ENCODE measurements at places on chromosomes 11 and 22.

DNA sequence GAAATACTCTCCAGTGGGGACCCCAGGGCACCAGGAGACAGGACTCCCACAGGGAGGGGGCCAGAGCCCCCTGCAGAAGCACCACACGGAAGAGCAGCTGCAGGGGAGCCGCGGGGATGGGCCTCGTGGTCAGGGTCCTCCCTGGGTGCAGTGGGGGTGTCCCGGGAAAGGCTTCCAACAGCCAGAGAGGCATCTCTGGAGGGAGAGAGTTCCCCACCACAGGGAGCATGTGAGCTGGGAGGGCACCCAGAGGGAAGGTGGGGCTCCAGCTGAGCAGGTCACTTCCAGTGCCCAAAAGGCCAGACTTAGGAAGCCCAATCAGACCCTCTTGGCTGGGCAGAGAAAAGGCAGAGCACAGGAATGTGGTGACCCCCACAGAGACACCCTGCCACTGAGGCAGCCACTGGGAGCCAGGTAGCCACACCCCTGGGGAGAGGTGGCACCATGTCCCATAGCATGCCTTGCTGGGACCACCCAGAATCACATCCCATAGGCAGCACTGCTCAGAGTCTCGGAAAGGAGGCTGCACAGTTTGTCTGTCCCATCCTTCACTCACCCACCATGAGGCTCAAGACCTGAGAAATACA is 49.9 kb upstream of the LMO1 start:
- no peak for DNase-seq

- DNase-seq, result no peak
Observed at GRCh38 chr11:118886681-118887111, 3.0 kb downstream of the CXCR5 start.

- no peak for DNase-seq
Observed at GRCh38 chr22:24486501-24486921, 8.6 kb upstream of the UPB1 start.

DNA sequence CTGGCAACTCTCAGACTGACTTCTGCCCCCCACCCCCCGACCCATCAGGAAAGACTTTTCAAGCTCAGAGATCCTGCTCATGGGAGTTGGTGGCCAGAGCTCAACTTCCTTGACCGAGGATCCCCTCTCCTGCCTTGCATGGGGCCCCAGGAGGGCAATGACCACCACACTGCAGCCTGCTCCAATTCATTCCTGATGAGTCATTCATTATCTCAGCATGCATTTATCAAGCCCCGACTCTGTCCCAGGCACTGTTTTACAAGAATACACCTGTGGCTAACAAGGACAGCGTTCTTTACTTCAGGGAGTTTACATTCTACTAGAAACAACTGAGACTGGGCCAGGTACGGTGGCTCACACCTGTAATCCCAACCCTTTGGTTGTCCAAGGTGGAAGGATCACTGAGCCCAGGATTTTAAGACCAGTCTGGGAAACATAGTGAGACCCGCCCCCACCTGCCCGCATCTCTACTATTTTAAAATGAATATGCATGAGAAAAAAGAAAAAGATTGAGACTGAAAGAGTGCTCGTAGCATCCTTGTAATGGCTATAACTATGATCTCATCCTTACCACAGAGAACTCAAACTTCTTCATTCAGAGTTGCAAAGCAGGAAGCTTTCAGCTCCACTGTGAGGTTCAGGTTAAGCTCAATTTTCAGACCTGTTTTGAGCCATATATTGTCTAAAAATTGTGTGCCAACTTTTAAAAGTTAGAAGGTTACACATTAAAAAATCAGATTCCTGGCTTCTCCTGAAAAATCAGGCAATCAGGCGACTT is 60.4 kb downstream of the FEZ1 start:
- no peak for DNase-seq

GRCh38 chr22:31973739-31974138 is 29.4 kb downstream of the YWHAH start:
- DNase-seq, result no peak

DNA sequence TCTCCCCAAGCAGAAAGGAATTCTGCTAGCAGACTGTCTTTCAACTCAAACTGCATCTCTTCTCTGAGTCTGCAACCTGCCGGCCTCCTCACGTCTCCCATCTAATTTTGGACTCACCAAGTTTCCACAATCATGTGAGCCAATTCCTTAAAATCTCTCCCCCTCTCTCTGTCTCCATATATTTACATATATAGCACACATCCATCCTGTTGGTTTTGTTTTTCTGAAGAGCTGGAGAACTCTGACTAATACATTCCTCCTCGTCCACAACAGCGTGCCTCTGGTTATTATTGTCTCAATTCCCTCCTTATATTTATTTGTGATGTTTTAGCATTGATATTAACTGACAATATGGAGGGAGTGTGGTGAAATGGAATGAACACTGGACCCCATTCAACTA is 29.6 kb upstream of the FJX1 start:
- DNase-seq, result no peak

DNA sequence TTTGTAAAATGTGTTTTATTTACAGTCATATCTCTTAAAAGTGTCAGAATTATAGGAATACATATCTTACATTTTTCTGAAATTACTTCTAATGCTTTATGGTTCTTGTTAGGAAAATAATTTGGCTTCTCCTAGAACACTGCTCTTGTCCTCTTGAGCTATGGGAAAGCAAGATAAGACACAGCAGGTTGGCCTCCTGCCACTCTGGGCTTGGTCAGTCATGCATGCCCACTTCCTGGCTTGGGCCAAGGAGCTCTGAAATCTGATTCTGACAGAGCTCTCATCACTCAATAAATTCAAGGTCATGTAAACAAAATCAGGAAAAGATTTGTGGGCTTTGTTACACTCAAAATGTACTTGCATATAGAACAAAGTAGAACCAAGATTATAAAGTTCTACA is 1036.0 kb downstream of the OPCML start:
- no peak for DNase-seq

- DNase-seq, result no peak
Observed at GRCh38 chr22:27224485-27225374, 567.3 kb downstream of the MIAT start.

- DNase-seq, result no peak
Observed at GRCh38 chr11:65419772-65420481, 2.7 kb upstream of the NEAT1 start.

GRCh38 chr11:1232883-1233321 is 10.0 kb downstream of the MUC5B start:
- DNase-seq, result no peak

DNA sequence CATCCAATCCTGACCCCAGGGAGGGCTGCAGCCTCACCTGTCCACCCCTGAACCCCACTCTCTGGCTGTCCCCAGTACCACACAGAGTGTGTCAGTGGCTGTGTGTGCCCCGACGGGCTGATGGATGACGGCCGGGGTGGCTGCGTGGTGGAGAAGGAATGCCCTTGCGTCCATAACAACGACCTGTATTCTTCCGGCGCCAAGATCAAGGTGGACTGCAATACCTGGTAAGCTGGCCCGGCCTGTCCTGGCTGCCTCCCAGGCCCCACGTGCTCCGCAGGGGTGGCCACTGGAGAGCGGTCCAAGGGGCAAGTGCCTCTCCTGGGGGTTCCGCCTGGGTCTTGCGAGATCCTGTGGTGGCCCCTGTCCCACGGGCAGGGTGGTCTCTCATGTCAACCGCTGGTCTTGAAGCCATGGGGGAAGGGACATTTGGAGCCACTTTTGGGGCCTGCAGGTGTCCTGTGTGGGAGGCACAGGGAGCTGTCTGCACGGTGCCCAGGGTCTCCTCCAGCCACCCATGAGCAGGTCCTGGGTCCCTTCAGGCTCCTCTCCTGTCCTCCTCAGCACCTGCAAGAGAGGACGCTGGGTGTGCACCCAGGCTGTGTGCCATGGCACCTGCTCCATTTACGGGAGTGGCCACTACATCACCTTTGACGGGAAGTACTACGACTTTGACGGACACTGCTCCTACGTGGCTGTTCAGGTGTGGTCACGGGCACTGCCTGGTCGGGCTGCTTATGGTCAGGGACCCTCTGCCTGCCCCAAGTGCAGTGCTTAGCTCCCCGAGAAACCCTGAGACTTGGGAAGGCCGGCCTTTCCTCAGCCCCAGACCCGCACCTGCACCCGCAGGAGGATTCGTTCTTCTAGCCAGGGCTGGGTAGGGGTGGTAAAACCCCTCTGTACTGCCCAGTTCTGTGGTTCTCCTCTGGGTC is 11.8 kb downstream of the MUC2 start:
- no peak for DNase-seq

DNA sequence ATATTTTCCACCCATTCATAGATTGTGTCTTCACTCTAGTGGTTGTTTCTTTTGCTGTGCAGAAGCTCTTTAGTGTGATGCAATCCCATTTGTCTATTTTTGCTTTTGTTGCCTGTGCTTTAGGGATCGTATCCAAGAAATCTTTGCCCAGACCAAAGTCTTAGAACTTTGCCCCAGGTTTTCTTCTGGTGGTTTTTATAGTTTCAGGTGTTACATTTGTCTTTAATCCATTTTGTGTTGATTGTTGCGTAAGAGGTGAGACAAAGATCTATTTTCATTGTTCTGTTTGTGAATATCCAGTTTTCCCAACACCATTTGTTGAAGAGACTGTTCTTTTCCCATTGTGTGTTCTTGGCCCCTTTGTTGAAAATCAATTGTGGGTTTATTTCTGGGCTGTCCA is 6.4 kb downstream of the IL10RA start:
- no peak for DNase-seq

- no peak for DNase-seq
Observed at GRCh38 chr11:33635161-33635560, 65.5 kb downstream of the C11orf91 start.

- no peak for DNase-seq
Observed at GRCh38 chr11:64814712-64815187, 4.4 kb upstream of the MEN1 start.

DNA sequence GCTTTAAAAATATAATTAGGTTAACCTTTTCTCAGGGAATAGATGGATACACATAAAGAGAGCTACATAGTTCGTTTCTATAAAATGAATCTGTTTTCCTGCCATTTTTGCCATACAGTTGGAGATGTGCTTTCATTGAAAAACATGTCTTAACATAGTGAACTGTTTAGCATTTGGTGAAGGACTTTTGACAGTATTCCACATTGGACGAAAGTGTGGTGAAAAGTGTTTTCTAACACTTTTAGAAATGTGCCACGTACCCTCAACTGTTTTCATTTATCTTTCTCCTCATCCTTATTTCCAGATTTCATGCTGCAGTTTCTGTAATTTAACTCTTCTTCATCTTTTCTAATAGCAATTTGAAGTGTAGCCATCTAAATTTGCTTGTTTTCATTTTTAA is 249.1 kb upstream of the MTNR1B start:
- no peak for DNase-seq

GRCh38 chr22:26852176-26852575 is 194.8 kb downstream of the MIAT start:
- no peak for DNase-seq

GRCh38 chr11:69664901-69665300 is 10.3 kb downstream of the LTO1 start:
- no peak for DNase-seq

DNA sequence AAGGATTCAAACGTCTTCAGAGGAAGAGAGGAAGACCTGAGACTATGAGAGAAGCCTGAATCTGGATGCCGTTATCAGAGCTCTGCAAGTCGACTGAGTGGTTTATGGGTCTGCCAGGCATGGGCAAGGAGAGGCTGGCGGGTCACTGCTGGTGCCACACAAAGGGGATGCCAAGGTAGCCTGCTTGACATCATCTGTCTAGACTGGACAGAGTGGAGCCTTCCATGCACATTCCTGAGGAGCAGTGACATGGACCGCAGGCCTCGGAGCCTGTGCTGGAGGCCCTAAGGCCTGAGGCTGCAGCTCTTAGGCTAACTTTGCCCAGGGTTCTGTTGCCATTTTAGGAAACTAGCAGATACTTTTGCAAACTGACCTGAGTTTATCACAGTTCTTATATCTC is 127.4 kb downstream of the WT1 start:
- DNase-seq, result no peak

GRCh38 chr11:105155679-105156078 is 16.1 kb upstream of the CARD18 start:
- no peak for DNase-seq

DNA sequence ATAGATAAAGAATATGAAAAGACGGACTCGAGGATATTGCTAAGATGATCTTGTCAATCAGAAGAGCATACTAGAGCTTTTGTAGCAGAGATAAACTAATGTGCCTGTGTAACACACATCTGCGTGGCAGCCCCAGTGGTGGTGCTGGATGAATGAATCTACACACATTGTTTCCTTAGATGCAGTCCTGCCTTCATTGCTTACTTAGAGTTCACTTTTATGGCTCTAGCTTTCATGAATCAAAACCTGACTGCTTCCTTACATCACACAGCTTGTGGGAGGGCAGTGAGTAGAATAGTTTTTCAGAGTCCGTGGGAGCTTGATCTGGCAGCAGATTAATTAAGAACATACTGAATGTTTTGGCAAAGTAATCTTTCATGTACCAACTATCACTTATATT is 83.7 kb downstream of the EXT2 start:
- DNase-seq, result no peak

DNA sequence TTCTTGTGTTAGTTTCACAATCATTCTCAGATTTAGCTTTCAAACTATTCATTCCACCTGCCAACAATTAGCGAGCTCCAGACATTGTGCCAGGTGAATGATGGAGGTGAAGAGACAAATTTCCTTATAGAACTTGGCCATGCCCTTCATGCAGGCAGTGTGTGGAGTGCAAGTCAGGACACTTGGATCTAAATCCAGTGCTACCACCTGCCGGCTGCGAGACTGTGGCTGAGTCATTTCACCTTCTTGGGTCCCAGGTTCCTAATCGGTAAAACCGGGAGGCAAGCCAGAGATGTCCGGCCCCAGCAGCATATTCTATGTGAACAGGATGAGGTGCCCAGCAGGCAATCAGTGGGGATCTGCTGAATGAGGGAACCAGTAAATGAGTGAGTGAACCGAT is 18.6 kb upstream of the EHF start:
- DNase-seq, result no peak

- no peak for DNase-seq
Observed at GRCh38 chr11:113341388-113342165, 27.2 kb downstream of the TTC12 start.

DNA sequence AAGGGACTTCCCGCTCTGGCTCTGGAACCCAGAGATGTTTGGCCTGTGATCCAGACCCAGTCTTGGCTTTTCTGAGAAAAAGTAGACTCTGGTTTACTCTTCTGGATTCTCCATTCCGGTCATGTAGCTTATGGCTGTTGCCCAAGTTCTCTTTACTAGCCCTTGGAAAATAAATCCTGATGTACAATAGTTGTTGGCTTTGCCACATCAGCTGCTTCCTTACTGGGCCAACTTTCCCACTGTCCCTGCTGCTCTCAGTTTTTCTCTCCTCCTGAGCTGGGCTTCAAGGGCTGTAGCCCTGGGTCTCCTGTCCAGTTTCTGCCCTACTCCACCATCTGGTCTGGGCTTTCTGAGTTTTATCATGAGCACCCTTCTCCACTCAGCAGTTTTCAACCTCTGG is 12.5 kb downstream of the PATZ1 start:
- DNase-seq, result no peak

- no peak for DNase-seq
Observed at GRCh38 chr11:76768909-76769560, 14.1 kb upstream of the TSKU start.

All from activated gamma-delta T cell (primary cell).